ENCODE measurements at places on chromosomes 5 and 9. TPM values are rescaled to one million over a fixed set of nuclear protein-coding genes. Genes with fewer than 3 reads are reported as not detected.

The ANGPTL2 gene
- total RNA-seq = not detected

The IFNB1 gene
- total RNA-seq = not detected

The PCDHB4 gene
- not detected for total RNA-seq

The PDCD1LG2 gene
- total RNA-seq = 2.2 TPM

The UBAP2 gene
- 53.6 TPM for total RNA-seq

The C7 gene
- total RNA-seq = not detected

The RAI14 gene
- 0.50 TPM for total RNA-seq

The TMEM232 gene
- total RNA-seq = 0.64 TPM

The OR13C3 gene
- not detected for total RNA-seq
